ENCODE measurements at places on chromosomes 5 and 9.

- ATAC-seq = no peak
- H3K4me1 ChIP-seq = peaks cover 7% of the 10 kb centered on the region
- peak overlapping the region; percentile 35 for H3K4me3 ChIP-seq
- peaks cover 46% of the 10 kb centered on the region for H3K27me3 ChIP-seq
- no peaks in the 10 kb centered on the region for H3K36me3 ChIP-seq
Observed at GRCh38 chr5:11383506-11384095, 520.6 kb downstream of the CTNND2 start.

GRCh38 chr5:166349046-166349445 lies 1942.4 kb upstream of the WWC1 start:
- no peaks in the 10 kb centered on the region for H3K4me1 ChIP-seq
- no peaks in the 10 kb centered on the region for H3K27me3 ChIP-seq
- H3K36me3 ChIP-seq = no peaks in the 10 kb centered on the region
- no peak overlapping the region for H3K4me3 ChIP-seq

DNA sequence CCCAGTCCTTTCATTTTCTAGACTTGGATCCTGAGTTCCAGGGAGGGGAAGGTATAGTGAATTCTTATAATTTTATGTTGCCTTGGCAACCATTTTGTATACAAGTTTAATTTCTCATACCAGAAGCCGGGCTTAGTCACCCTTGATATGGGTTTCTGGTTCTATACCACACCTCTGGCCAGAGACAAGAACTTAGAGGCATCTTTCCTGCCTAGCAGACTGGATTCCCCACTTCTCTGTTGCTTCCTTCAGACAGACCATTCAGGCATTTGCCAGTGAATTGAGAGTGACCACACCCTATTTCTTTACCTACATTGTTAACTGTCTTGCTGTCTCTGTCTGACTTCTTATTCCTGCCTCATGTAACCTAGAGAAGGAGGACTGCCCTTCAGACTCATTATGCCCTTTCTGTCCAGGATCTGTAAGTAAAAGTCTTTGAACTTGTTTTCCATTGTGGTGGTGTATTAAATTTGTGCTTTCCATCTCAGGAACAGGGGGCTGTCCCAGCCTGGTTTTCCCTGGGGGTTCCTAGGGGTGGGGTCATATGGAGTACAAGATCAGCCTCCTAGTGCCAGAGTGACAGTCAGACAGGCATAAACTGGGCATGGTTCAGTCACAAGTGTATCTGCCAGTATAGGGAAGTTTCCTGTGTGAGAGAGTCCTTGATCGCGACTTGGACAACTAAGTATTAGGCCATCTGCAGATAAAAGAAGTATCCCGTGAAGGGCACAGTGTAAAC lies 27.4 kb downstream of the TNFSF8 start:
- H3K4me1 ChIP-seq = peaks cover 56% of the 10 kb centered on the region
- H3K27ac ChIP-seq = peak overlapping the region; percentile 93
- ATAC-seq = peak; percentile 74

DNA sequence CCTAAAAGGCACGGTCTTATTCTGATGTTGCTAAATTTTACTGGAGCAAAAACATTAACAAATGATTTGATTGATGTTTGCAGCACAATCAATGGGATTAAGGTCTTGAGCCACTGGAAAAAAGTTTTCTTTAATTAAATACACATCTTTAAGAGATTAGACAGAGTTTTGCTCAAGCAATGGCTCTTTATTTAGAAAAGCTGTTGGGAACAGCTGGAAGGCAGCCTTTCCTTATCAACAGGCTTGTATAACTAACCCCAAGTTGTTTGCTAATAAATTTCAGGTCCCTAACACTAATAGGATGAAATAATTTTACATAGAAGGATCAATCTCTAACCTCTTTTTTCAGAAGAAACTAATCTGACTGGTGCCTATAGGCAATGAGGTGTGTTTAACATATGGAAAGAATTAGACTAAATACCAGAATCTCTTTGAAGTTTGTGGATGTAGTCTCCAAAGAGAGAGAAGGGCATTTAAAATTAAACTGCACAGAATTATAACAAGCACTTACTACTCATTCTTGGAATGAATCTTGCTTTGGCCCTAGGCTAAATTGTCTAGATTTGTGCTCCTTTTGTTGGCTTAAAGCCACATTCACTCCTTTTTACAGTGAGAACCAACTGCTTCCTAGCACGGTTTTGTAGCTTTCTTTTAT lies 67.3 kb upstream of the TNFAIP8 start:
- H3K4me1 ChIP-seq = peaks cover 70% of the 10 kb centered on the region
- H3K36me3 ChIP-seq = peaks cover 81% of the 10 kb centered on the region
- H3K4me3 ChIP-seq = peak overlapping the region; percentile 73
- ATAC-seq = peak; percentile 7

GRCh38 chr5:172173564-172174153 lies 14.4 kb downstream of the STK10 start:
- H3K4me1 ChIP-seq = peaks cover 64% of the 10 kb centered on the region
- H3K27ac ChIP-seq = peak overlapping the region; percentile 98
- peak overlapping the region; percentile 97 for H3K4me3 ChIP-seq
- no peaks in the 10 kb centered on the region for H3K27me3 ChIP-seq
- peak; percentile 62 for ATAC-seq
- peaks cover 94% of the 10 kb centered on the region for H3K36me3 ChIP-seq

DNA sequence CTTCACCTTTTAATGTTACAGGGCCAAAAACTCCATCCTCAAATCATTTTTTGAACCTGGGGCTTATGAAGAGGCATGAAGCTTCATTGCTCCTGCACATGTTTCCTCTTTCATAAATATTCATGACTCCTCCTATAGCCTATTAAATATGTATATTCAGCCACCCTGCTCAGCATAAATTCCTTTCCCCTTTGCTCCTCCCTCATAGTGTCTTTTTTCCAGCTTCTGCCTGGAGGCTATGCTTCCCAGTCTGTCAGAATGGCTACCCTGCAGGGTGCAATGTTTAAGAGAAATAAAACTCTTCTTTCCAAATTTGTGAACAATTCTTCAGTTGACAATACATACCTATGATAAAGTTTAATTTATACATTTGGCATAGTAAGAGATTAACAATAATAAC lies 1082.9 kb upstream of the CDH18 start:
- no peak overlapping the region for H3K27ac ChIP-seq
- H3K4me1 ChIP-seq = no peaks in the 10 kb centered on the region
- H3K36me3 ChIP-seq = no peaks in the 10 kb centered on the region
- H3K27me3 ChIP-seq = no peaks in the 10 kb centered on the region

GRCh38 chr9:19922476-19923118 lies 133.8 kb upstream of the SLC24A2 start:
- H3K4me1 ChIP-seq = no peaks in the 10 kb centered on the region
- no peak for ATAC-seq
- peaks cover 27% of the 10 kb centered on the region for H3K27me3 ChIP-seq
- H3K4me3 ChIP-seq = no peak overlapping the region
- no peaks in the 10 kb centered on the region for H3K36me3 ChIP-seq
- H3K27ac ChIP-seq = no peak overlapping the region

- H3K4me3 ChIP-seq = no peak overlapping the region
- H3K27ac ChIP-seq = no peak overlapping the region
- no peaks in the 10 kb centered on the region for H3K36me3 ChIP-seq
- H3K4me1 ChIP-seq = peaks cover 4% of the 10 kb centered on the region
- peaks cover 33% of the 10 kb centered on the region for H3K27me3 ChIP-seq
Observed at GRCh38 chr5:168879331-168879730, 300.2 kb upstream of the PANK3 start.

DNA sequence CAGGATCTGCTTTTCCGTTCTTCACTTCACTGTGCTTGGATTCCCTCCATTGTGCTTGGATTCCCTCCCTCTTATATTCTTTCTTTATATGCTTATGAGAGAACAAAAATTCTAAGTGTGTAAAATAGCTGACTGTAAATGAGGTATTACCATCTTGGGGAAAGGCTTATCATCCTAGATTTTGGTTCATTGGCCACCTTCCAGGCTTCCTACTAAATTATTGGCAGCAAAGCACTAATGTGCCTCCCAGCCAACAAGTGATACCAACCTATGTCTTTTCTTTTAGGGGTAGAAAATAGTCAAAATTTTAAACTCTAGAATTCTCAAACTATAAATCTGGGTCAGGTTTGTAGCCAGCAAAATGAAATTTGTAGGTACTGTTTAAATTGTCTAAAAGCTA lies 52.7 kb downstream of the NDUFAF2 start:
- H3K27me3 ChIP-seq = no peaks in the 10 kb centered on the region
- no peak overlapping the region for H3K27ac ChIP-seq
- no peak for ATAC-seq
- H3K4me3 ChIP-seq = no peak overlapping the region
- H3K36me3 ChIP-seq = no peaks in the 10 kb centered on the region

GRCh38 chr5:168047043-168047668 lies 244.3 kb upstream of the WWC1 start:
- no peak overlapping the region for H3K4me3 ChIP-seq
- ATAC-seq = no peak
- H3K36me3 ChIP-seq = no peaks in the 10 kb centered on the region
- H3K4me1 ChIP-seq = no peaks in the 10 kb centered on the region

DNA sequence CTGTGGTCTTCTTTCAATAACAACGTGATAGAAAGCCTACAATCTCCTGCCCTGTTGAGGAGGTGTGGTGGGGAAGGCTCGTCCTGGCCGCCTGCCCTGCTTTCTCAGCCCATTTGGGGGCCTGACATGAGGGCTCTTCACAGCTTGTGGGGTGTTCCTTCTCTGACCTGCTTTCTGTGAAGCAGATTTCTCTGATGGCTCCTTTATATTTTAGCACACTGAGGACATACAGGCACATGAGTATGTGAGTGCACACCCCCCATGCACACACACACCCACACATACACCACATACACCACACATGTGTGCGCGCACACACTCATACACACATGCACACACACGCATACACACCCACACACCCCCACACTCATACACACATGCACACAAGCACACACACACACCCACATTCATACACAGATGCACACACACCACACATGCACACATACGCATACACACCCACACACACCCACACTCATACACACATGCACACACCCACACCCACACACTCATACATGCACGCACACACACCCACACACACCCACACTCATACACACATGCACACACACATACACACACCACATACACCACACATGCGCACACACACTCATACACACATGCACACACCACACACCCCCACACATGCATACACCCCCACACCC lies 117.5 kb downstream of the COL5A1 start:
- no peaks in the 10 kb centered on the region for H3K36me3 ChIP-seq
- H3K4me1 ChIP-seq = peaks cover 6% of the 10 kb centered on the region
- no peak overlapping the region for H3K4me3 ChIP-seq
- no peaks in the 10 kb centered on the region for H3K27me3 ChIP-seq
- ATAC-seq = no peak

- no peaks in the 10 kb centered on the region for H3K36me3 ChIP-seq
- H3K4me1 ChIP-seq = peaks cover 4% of the 10 kb centered on the region
- ATAC-seq = peak; percentile 75
- no peak overlapping the region for H3K4me3 ChIP-seq
- no peak overlapping the region for H3K27ac ChIP-seq
Observed at GRCh38 chr9:613771-614347, 227.6 kb upstream of the DMRT1 start.

- H3K4me3 ChIP-seq = no peak overlapping the region
- no peak for ATAC-seq
- H3K27ac ChIP-seq = no peak overlapping the region
- peaks cover 17% of the 10 kb centered on the region for H3K36me3 ChIP-seq
Observed at GRCh38 chr9:110101531-110102161, 106.3 kb downstream of the C9orf152 start.

GRCh38 chr5:143807401-143807800 lies 4.6 kb upstream of the HMHB1 start:
- no peak overlapping the region for H3K27ac ChIP-seq
- H3K4me1 ChIP-seq = peaks cover 9% of the 10 kb centered on the region
- no peak for ATAC-seq

DNA sequence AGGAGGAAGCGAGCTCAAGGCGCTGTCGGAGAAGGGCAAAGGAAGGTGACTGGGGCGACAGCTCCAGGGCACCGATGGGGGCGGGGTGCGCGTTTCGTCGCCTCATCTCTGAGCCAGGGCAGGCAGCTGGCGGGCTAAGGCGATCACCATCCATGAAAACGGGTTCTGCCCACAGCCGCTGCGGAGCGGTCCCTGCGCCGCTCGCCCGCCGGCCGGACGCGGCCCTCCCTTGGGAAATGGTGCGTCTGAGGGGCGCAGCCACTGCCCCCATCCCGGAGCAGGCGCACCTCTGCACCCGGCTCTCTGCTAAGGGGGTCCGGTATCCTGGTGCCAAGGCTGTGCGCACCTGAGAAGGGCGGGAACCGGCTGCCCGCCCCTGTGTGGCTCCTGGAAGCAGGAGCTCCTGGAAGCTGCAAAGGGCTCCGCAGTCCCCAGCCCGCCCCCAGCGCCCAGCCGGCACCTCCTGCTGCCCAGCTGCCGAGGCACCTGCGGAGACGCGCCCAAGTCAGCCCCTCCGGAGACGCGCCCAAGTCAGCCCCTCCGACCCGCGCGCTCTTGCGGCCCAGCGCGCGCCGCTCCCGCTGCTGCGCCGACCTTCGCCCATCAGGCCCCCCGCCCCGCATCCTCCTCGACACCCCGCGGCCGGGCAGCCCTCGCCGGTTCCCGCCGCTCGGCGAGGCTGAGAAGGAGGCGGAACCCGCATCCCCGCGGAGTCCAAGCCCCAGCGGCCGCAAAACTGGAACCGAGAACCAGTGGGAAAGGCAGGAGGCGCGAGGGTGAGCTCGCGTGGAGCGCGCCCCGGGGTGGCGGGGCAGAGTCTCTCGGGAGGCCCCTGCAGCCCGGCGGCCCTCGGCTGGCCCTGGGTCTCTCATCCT lies 757 bp downstream of the ANKRD34B start:
- H3K4me1 ChIP-seq = no peaks in the 10 kb centered on the region
- no peak overlapping the region for H3K27ac ChIP-seq
- H3K27me3 ChIP-seq = peaks cover 46% of the 10 kb centered on the region
- no peak for ATAC-seq
- H3K36me3 ChIP-seq = no peaks in the 10 kb centered on the region

GRCh38 chr5:1550287-1551076 lies 26.7 kb upstream of the LPCAT1 start:
- no peak overlapping the region for H3K4me3 ChIP-seq
- H3K27me3 ChIP-seq = peaks cover 12% of the 10 kb centered on the region
- no peaks in the 10 kb centered on the region for H3K36me3 ChIP-seq
- H3K4me1 ChIP-seq = peaks cover 3% of the 10 kb centered on the region

GRCh38 chr9:113012492-113012891 lies 500 bp upstream of the ZNF883 start:
- H3K4me1 ChIP-seq = no peaks in the 10 kb centered on the region
- no peak overlapping the region for H3K27ac ChIP-seq
- peak overlapping the region; percentile 65 for H3K4me3 ChIP-seq
- peaks cover 8% of the 10 kb centered on the region for H3K27me3 ChIP-seq

DNA sequence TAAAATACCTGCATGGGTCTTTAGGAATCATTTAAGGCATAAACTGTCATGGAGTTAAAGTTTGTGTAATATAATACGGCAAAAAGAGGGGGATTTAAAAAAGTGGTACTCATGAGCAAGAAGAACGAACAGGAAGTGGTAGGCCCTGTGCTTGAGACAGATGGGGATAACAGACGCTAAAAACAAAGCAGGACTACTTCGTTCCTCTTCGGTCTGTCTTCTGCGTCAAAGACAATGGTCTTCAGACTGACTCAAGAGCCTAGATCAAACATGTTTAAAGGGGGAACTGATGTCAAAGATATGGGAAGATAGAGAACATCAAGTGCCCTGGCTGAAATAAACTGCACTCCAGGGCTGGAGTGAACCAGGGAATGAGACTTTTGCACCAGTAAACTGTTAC lies 59.8 kb upstream of the RFX3 start:
- H3K27ac ChIP-seq = no peak overlapping the region
- H3K4me3 ChIP-seq = no peak overlapping the region
- H3K4me1 ChIP-seq = no peaks in the 10 kb centered on the region

Measured in activated T-helper 17 cell treated with anti-CD3 and anti-CD28 coated beads, Interleukin-2, amount 50 U/mL, for 72 hours (primary cell).